COLO829 (cell line): ENCODE measurements at places on chromosomes 16 and 17.
A peak's percentile ranks its signal among the peaks of the same experiment; 100 is the strongest.

GRCh38 chr16:70786020-70786755 lies 14.8 kb downstream of the VAC14 start:
- DNase-seq, result no peak

DNA sequence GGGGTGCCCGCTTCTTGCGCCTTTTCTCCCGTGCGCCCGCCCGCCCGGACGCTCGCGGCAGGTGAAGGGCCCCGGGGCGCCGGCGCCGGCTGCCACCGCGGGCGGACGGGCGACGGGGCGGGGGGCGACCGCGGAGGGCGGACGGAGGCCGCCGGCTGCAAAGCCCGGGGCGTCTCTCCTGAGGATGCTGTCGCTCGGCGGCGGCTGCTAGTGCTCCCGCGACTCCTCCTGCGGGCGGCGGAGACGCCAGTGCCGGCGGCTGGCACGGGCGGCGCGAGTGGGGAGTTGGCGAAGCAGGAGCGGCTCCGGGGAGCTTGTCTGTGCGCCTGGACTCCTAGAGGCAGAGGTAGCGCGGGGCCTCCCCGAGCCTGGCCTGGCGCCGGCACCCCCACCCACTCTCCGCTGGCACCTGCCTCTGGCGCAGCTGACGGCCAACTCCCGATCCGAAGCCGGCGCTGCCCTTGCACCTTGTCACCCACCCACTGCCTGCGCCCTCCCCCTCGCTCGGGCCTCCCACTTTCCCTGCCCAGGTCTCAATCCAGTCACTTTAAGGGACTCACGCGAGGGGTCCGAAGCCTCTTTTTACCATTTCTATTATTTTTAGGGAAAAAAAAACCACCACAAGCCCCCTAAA lies at the start of gene FAM20A:
TSS of gene FAM20A (minus strand) at position 437 of the 634 bp plus-strand sequence. CDS start 701 bp downstream, outside the sequence.
- no peak for DNase-seq

- DNase-seq, result peak; percentile 66
Measured at GRCh38 chr17:29212681-29213121, 32.5 kb upstream of the MYO18A start.

DNA sequence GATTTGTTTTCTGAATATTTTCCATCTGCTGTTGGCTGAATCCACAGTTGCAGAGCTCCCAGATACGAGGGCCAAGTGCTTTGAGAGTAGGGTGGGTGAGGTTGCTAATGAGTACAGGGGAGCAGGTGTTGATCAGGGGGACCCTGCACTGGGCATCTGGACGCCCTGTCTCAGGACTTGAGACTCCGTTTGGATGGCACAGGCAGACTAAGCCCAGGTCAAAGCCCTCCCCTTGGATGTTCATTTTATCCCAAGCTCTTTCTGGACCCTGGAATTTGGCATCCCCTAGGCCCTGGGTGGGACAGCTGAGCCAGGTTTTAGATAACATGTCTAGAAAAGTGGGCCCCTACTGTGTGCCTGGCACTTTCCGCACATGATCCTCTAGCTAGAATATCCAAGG lies 12.1 kb downstream of the USP6 start:
- DNase-seq, result no peak

- DNase-seq, result no peak
Measured at GRCh38 chr17:66941249-66941648, 23.3 kb upstream of the CACNG4 start.

DNA sequence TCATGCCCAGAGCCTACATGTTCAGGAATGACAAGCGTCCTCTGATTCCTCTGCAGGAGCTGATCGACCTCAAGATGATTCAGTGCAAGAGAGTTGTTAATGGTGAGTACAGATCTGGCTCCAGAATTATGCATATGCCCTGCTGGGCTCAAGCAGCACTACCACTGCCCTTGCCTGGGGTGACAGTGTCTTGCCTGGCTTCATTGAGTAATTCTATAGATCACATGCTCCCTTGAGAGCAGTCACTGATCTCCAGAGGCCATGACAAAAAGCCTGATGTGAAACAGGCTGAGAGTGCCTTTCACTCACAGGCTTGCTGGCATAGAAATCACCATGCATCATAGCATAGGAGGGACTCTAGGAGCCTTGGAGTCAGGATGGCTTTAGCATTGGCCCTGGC lies 26.4 kb downstream of the DUS2 start:
- DNase-seq, result no peak

DNA sequence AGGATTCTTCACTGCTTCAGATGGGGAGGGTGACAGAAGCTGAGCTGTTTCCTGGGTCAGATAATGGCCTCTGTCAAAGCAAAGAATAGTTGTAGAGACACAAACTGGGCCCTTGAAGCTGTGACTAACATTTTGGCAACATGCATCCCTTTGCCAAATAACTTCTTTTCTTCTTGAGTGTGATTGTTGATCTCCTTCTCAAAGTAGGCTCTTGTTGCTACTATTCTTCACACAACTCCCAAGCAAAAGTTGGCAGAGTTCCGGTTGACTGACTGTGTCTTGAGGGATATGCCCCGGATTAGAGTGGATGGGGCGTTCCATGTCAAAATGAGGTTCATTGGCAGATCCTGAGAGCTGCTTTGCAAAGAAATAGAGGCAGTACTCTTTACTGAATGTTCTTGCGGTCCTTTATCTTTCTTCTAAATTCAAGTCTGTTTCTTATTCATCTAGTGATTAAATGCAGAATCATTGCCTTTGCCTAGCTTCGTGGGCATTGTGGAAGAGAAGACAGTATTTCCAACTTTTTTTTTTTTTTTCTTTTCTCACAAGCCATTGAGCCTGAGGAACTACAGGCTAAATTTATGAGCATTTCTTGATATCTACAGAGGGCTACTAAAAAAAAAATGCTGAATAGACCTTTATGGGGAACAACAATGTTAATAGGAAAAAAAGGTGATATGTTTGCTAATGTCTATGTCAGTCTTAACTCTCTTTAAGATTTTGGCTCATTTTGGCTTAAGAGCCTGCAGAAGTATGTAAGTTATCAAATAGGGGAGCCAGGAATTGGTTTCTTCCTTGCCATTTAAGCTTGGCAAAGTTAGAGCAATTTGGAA lies 5.8 kb downstream of the WIPF2 start:
- DNase-seq, result peak; percentile 66

- no peak for DNase-seq
Measured at GRCh38 chr17:69581061-69581961, 166.8 kb downstream of the MAP2K6 start.

- peak; percentile 50 for DNase-seq
Measured at GRCh38 chr17:76791053-76791980, 53.4 kb downstream of the MFSD11 start.

DNA sequence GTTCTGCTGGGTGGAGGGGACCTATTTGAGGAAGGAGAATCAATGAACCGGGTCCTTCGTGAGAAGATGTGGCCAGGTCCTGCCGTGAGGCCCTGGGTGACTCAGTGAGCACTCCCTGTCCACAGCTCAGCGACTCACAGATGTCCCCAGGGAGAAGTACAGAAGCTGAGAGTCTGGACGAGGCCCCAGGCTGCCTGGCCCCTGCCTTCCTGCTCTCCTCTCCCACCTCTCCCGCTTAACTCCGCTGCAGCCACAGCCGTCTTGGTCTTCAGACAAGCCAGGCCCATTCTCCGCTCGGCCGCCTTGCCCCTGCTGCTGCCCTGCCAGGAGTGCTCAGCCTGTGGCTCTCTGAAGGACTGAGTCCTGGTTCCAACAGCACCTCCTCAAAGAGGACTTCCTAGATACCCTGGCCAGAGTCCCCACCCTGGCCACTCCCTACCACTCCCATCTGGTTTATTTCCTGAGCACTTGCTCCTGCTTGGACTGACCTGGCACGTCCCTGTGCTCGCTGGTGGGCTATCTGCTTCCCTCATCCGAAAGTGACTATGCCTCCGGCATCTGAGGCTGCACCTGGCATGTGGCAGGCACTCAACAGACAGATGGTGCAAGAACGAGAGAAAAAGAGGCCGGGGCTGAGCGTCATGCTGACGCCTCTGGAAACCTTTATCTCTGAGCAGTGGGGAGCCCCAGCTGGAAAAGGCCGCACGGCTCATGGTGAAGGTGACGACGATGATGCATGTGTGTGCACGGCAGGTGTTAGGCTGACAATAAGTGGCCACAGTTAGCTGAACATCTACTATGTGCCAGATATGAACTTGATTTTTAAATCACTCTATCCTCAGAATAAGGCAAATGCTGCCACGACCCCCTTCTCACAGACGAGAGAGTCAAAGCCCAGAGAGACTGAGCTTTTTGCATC lies 9.2 kb upstream of the TNFRSF13B start:
- no peak for DNase-seq

DNA sequence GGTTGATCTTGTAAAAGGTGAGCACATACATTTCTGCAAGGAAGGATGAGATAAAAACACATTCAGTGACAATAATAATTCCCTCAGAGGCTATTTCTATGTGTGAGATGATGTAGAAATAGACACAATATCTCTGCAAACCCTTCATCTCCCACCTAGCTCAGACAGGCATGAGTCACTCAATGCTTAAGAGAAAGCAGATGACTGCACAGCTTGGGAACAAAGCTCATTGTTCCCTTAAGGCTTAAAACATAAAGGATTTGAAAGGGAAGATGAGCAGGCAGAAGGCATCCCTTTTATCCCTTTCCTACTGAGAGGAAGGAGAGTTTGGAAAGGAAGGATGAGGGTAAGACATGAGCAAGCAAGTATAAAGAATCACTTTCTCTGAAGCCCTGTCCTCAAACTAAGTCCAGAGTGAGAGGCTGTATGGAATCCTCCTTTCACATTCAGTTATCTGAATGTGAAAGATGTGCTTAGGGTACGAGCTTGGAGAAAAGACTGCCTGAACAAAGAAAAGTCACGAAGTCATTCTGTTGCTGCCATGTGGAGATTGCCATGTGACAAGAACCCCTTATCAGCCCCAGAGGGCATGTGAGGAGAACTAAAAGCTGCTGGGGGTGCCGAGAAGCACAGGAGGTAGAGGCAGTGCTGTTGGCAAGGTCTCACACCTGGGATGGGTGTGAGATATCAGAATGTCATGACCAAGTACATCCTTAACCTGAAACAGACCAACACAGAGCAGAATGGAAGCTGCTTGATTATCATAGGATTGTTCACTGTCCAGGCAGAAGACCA lies 58.2 kb downstream of the CNTNAP4 start:
- DNase-seq, result peak; percentile 1

DNA sequence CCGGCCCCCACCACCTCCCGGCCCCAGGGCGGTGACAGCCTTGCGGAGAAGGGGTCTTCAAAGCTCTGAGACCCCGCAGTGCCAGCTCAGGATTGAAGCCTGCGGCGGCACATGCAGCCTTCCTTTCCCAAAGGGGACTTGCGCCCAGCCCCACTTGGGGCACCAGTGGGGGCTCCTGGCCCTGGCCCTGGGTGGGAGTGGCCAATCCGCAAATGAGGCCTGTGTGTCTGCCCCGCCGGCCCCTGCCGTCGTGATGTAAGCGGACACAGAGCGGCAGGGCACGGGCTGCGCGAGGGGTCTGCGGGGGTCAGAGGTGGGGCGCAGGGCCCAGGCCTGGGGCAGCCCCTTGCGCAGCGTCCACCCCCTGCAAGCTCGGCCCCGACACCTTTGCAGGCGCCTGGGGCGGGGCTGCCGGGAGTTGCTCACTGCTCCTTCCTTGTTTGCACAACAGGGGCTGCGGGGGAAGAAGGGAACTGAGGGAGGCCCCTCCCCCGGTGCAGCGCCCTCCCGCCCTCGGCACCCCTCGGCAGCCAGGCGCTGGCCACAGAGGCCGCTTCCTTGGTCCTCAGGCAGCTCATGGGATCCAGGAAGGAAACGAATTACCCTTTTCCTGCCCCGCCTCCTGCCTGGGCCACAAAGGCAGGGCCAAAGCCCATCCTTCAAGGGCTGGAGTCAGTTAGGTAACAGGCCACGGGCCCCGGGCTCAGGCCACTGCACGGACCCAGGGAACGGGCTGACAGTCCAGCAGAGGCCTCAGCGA lies 2.9 kb downstream of the SLC16A3 start:
- peak; percentile 57 for DNase-seq

DNA sequence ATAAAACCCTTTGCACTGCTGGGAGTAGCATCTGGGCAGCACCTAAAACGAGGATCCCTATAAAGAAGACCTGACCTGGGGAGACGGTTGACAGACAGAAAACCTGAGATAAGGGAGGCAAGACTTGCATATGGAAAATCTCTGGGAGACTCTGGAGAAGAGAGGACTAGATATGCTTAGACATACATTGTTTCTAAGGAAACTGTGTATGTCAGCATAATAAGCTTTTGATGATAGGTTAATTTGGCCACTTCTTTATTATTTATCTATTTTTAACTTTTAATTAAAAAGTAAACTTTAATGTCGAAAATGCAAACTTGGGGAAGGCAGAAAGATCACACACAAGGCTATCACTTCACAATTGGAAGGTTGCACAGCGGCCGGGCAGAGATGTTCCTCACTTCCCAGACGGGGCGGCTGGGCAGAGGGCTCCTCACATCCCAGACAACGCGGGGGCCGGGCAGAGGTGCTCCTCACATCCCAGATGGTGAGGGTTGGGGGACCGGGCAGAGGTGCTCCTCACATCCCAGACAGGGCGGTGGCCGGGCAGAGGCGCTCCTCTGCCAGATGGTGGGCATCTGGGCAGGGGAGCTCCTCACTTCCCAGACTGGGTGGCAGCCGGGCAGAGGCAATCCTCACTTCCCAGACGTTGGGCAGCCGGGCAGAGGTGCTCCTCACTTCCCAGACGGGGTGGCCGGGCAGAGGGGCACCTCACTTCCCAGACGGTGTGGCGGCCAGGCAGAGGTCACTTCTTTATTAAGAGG lies 64.3 kb upstream of the HS3ST3A1 start:
- no peak for DNase-seq
